NCI-H1105 treated with DMSO at 0.1 percent for 48 hours (cell line): ENCODE measurements at places on chromosomes 1 and 21.

DNA sequence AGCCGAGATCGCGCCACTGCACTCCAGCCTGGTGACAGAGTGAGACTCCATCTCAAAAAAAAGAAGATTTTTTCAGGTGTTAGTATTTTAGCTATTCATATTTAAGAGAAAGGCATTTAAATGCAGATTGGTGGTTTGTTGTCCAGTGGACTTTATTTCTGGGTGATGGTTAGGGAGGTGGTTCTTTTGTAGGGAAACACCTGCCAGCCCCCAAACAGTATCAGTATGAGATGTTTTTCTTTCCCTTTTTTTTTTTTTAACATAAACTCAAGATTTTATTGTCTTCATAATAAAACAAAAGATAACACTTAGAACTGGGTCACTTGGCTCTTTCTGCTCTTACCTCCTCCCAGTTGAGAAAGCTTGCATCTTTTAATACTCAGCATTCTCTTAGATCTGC, 9.9 kb downstream of the CCDC18 start:
- no peak for DNase-seq

DNA sequence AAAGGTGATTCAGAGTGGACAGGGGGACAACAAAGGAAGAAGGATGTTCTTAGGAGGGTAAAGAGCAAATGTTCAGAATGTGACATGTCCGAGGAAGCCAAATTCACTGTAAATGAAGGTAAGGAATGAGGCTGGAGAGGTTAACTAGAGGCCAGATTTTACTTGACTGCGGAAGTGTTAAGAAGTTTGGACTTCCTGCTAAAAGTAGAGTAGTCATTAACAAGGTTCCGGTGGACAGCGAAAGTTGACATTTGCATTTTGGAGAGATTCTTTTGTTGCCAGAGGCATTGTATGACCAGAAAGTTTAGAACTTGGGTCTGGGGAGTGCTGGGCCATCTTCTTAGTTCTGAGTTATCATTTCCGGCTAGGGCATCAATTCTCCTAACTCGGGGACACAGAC, 7.2 kb upstream of the ERRFI1 start:
- no peak for DNase-seq

DNA sequence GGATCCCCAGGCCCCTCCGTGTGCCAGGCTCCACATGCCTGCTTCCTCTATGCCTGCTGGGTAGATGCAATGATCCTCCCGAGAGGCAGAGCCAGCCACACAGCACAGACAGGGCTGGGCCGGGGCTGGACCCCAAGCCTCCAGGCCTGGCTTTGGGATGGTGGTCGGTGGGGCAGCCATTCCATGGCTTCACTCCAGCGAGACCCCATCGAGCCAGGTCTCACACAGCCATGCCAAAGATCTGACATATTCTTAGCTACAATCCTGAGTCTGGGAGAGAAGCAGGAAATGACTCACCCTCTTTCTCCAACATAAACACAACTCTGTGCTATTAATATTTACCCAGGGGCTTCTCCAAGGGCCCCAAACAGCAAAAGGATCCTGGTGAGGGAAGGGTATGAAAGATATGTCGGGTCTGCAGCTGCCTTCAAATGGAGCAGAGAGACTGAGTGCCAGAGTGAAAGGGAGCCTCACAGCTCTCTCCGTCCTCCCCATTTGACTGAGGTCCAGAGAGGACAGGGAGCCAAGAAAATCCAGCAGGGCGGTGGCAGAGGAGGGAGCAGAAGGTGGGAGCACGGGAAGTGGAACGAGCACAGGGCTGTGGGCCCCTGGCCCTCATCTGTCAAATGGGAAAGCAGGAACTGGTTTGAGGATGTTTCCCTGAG, 639.5 kb downstream of the MATN1 start:
- no peak for DNase-seq

GRCh38 chr1:9270290-9270883, 22.3 kb upstream of the SPSB1 start:
- DNase-seq = peak; percentile 78

GRCh38 chr1:162235241-162235800, 141.3 kb downstream of the SPATA46 start:
- no peak for DNase-seq

DNA sequence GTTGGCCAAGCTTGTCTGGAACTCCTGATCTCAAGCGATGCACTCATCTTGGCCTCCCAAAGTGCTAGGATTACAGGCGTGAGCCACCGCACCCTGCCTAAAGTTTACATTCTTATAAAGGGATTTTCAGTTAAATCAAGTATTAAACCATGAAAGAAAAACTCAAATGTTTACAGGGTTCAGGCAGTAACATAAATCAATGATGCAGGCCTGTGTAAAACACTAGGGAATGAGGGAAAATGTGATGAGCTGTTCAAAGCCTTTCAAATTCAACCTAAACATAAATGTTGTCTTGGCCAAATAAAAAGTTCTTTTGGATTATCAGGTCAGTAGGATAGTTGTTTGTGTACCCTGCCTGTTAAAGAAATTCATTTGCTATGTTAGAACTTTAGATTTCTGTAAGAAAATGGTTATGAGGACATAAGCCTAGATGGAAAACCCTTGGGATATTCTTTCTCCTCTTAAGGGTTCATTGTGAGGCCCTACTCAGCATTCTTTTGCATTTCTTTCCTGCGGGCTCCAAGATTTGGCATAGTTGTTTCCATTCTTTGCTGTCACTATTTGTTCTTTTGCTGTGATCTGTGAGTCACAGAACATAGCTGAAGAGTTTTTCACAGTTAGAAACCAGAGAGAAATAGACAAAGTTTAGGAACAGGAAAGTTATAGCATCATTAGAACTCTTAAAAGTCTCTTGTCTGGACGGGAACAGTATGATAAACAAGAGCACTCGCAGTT, 8.9 kb upstream of the ZRANB2 start:
- no peak for DNase-seq

- DNase-seq = no peak
Observed at GRCh38 chr1:227654858-227655752, 80.0 kb downstream of the JMJD4 start.

- DNase-seq = no peak
Observed at GRCh38 chr1:30715216-30715615, 8.2 kb downstream of the MATN1 start.

DNA sequence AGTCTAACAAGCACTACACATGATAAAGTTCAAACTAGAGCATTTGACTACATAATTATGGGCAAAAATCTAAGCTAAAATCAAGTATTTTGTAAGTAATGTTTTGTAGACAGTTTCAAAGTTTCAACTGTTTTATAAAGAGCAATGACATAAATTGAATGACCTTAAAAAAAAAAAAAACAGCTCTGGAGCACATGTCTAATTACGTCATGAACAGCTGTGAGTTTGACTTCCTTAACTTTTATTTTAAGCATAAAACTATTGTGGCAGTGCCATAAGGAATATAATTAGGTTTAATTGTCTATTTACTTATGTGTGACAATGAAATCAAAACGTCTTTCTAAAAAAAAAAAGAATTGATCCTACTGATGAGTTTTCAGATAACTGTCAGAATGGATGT, 272.5 kb upstream of the LRRC7 start:
- no peak for DNase-seq

DNA sequence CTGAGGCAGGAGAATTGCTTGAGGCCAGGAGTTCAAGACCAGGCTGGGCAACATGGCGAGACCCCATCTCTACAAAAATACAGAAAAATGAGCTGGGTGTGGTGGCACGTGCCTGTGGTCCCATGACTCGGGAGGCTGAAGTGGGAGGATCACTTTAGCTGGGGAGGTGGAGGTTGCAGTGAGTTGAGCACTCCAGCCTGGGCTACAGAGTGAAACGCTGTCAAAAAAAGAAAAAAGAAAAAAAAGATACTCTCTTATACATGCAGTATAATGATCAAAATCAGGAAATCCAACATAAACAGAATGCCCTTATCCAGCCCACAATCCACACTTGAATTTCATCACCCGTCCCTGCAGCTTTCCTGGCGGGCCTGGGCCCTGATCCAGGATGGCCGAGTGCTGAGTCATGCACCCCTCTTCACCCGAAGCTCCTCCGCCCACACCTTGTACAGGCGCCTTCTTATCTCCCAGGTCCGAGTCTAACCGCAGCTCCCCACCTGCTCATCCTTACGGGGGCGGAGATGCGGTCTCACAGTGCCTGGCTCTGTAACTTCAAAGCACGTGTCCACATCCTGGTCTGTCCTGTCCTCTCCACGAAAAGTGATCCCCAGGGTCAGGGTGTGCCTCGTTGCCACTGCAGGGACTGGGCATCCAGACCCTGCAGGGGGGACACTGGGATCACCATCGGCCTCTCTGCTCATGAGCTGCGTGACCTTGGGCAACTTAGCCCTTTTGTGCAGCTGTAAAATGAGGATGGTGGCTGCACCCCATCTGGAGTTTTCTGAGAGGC, 120.2 kb upstream of the SLC45A1 start:
- DNase-seq = no peak

- no peak for DNase-seq
Observed at GRCh38 chr1:19682257-19682656, 17.6 kb downstream of the HTR6 start.

- DNase-seq = no peak
Observed at GRCh38 chr1:103144681-103145080, 36.4 kb upstream of the COL11A1 start.

- no peak for DNase-seq
Observed at GRCh38 chr1:212976586-212976985, 26.2 kb downstream of the VASH2 start.

GRCh38 chr21:36073181-36073580, 3.4 kb downstream of the CBR1 start:
- DNase-seq = no peak

DNA sequence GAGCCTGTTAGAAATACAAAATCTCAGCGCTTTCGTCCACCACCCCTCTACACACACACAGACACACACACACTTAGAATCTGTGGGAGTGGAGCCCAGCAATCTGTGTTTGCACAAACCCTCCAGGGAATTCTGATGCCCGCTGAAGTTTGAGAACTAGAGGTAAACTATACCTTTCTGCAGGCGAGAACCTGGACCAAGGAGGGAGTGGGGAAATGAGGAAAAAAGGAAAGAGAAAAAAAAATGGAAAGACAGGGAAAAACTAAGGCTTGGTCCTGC, 468 bp upstream of the NIBAN1 start:
- no peak for DNase-seq

- DNase-seq = no peak
Observed at GRCh38 chr1:223214261-223214807, 71.3 kb upstream of the TLR5 start.

- no peak for DNase-seq
Observed at GRCh38 chr21:43850728-43851295, 14.2 kb upstream of the AGPAT3 start.

GRCh38 chr1:173044656-173045055, 6.1 kb downstream of the TNFSF18 start:
- no peak for DNase-seq

GRCh38 chr1:47181095-47181954, 8.5 kb downstream of the PDZK1IP1 start:
- DNase-seq = no peak

DNA sequence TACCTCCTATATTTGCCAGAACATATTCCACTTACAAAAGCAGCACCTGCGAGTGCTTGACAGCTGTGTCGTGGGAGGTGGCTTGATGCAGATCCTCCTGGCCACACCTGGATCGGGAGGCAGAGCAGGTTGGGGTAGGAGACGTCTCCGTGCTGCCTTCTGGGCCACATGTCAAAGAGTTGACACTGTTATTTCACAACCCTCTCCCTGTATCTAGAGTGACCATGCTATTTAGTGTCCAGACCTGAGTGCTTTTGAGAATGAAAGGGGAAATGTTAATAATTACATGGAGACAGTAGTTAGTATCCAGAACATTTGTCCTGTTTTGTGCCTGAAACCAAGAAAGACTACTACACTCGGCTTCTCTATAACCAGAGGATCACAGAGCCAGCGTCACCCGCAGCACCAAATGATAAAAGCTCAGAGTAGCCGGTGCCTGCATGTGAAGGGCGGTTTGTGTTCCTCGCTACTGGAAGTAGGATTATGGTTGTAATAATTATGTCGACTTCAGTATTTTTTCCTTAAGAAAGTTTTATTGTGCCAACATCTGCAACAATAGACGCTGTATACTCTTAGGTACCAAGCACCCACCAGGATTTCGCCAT, 77.1 kb downstream of the GALNT2 start:
- no peak for DNase-seq
